ENCODE measurements at places on chromosomes 11 and 22.
A peak's percentile ranks its signal among the peaks of the same experiment; 100 is the strongest.

- DNase-seq = no peak
Measured at GRCh38 chr11:33703234-33703633, 2.6 kb upstream of the C11orf91 start.

- DNase-seq = no peak
Measured at GRCh38 chr11:103875855-103876510, 160.5 kb upstream of the DDI1 start.

DNA sequence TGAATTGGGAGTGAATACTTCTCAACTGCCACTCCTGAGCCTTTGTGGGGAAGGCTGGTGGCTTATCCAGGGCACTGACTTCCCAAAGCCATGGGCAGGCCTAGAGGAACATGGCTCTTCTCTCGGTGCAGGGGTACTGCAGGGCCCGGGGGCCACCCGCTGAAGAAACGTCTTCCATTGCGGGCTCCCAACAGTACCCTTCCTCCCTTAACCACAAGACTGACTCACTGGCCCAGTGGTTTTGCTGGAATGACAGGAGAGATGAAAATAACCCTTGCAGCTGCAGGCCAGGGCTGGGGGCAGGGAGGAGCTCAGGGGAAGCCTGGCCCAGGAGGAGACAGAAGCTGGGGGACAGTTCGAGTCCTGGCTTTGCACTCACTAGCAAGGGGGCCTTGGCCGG, 13.5 kb downstream of the TXN2 start:
- no peak for DNase-seq

DNA sequence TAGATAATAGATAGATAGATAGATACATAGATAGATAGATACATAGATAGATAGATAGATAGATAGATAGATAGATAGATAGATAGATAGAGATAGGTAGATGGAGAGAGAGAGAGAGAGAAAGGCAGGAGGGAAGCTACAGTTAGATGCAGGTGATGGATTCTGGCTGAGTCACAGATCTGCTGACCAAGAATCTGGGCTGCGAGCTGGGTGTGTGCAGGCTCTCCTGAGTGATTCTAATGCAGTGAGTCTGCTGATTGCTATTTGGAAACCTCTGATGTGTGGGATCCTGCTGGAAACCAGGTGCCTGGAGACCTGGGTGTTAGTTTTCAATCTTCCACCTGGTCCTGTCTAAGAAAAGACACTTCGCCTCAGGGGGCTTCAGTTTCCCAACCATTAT, 1441.8 kb downstream of the TBC1D22A start:
- no peak for DNase-seq

DNA sequence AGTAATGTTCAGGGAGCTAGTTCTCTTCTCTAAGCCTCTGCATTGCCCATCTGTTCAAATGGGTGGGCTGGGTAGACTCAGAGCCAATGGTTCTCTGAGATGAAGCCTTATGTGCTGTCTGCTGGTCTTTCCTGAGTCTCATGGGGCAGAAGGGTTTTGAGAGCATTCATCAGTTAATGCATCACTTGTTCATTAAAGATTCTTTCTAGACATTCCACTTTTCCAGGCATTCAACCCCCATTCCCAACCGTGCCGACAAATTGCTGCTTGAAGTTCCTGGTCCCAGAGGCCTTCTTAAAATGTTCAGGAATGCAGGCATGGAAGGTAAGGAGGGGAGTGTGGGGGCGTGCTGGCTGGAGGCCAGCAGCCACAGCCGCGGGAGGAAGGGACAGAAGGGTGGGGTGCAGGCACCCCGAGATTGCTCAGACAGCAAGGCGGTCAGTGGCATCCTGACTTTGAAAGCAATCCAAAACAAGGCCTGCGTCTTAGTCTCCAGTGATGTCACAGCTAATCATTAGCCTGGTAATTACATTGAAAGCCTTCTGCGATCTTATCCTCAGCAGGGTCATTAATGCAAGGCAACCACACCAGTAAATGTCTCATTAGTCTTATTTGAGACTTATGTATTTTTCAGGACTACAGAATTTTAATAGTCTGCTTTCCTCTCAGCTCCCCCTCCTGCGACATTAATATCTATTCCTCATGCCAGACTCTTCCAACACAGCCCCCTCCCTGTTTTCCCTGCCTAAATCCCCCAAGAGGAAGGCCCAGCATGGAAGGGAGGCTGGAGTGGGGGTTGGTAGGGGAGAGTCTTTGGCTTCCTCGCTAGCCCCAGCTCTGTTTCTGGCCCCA, 328.8 kb downstream of the MIAT start:
- no peak for DNase-seq

GRCh38 chr22:38026130-38027111, 30.8 kb upstream of the PICK1 start:
- no peak for DNase-seq

DNA sequence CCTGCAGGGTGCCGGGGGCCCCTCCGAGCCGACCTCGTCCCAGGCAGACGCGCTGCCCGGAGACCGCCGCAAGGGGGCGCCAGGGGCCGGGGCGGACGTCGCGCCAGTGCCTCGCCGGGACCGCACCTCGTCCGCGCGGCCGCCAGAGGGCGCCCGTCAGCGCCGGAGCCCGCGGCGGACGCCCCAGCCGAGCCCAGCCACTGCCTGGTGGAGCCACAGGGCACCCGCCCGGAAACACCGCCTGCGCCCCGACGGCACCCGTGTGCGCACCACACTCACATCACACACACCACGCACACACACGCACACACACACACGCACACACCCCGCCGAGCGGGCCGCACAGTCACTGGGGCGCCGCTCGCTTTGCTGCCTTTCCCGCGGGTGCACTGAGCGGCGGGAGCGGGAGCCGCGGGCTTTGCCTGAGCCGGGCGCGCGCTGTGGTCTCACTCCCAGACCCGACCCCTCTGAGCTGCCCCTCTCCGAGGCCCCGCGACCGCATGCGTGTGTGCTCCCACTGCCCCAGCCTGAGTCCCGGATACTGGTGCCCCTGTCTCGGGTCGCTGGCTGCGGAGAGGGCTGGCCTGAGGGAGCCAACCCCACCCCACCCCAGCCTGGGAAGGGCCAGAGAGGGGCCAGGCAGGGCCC, 449.3 kb downstream of the OPCML start:
- DNase-seq = peak; percentile 12

- DNase-seq = no peak
Measured at GRCh38 chr11:28257761-28258160, 149.6 kb downstream of the METTL15 start.

GRCh38 chr22:42171417-42171816, 40.8 kb upstream of the CYP2D6 start:
- DNase-seq = no peak

DNA sequence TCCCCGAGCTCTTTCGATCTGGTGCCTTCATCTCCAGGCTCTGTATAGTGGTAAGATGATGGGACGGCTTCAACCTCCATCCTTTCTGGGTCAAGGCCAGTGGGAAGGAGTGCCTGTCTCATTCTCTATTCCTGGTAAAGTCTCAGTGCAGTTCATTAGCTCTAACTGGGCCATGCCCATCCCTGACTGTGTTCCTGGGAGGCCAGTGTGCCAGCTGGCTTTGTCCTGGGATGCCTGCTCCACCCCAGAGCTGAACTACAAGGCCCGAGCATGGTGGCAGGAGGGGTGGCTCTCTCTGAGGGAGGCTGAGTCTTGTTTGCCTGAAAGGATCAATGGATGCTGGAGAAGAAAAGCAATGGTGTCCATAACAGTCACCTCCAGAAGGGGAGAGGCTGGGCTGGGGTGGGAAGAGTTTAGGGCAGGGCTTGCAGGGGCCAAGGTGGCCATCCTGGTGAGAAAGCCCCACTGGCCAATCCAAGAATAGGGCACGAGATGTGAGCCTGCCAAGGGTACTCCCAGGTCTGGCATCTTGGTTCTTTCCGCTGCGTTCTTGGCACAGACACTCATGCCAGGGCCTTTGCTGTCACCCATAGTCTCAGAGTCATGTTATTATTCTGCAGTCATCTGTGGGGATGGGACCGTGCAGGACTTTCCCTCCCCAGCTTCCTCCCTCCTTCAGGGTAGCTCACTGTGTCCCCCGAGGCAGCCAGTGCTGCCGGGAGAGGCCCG, 60.1 kb downstream of the PARVB start:
- DNase-seq = no peak

DNA sequence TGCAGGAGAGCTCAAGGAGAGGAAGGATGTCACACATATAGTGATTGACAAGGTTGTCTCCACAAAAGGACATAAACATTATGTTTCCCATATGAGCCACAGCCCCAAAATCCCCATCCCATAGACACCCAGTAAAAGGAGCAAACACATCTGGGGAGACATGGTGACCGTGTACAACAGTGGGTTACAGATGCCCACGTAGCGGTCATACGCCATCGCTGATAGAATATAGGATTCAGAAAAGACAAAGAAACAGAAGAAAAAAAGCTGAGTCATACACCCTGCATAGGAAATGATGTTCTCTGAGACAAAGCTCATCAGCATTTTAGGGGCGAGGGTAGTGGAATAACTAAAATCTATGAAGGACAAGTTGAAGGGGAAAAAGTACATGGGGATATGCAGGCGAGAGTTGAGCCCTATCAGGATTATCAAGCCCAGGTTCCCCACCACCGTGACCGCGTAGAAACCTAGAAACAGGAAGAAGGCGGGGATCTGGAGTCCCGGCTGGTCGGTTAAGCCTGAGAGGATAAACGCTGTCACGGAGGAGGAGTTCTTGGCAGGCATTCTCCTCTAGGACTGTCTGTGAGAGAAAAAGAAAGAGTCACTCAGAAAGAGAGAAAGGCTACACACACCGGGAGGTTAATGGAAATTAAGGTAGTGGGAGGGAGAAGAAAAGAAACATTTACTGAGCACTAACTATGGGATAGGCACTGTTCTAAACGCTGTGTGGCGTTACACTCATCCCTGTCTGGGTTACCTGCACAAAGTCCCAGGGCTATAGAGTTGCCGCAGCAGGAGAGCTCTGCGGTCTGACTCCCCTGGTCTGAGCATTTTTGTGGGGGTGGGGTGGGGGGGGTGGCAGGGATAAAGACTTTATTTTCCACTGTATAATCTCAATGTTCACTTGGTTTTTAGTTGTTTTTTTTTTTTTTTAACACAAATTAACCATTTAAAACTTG, 36.1 kb upstream of the OR8B8 start:
- DNase-seq = no peak

DNA sequence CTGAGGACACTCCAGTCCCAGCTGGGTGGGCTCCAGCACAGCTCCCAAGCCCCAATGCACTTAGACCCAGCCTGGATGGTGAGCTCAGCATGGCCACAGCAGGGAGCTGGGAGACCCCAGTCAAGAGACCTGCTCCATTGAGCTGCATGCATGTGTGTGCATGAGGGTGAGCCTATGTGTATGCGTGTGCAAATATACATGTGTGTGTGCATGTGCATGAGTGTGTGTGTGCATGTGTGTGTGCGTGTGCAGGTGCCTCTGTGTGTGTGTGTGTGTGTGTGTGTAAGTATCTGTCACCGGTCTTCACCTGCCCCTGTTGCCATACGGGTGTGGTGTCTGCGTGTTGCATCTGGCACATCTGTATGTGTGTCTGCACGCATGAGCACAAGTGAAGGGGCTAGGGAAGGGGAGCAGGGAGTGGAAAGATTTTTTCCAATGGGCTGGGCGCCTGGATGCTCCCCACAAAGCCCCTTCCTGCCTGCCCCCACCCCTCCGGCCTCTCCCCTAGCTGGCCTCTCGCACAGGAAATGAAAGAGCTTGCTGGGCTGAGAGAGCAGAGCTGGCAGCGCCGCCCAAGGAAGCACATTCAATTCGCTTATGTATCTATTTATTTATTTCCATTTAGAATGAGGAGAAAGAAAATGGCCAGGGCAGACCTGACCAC, 4.1 kb downstream of the TSPAN32 start:
- no peak for DNase-seq

- DNase-seq = no peak
Measured at GRCh38 chr11:42595876-42596275, 715.9 kb upstream of the API5 start.

DNA sequence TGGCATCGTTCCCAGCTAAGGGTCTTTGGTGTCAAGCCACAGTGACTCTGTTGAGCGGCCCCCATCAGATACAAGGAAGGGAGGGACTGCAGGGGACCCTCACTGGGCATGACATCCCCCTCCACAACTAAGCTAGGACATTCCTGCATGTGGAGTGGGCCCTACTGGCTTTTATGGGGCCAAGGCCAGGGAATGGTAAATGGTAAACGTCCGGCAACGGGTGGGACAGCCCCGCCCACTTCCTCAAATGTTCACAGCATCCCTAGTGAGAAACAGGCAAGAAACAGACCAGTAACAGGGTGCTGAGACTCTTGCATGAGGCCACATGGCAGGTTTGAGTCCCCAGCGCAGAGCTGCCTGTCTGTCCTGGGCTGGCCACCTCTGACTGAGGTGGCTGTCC, 4.4 kb downstream of the TMPRSS6 start:
- no peak for DNase-seq

- no peak for DNase-seq
Measured at GRCh38 chr11:17263769-17264168, 12.8 kb upstream of the NUCB2 start.

- DNase-seq = no peak
Measured at GRCh38 chr11:3888876-3889275, 33.4 kb downstream of the STIM1 start.
